Natural killer cell treated with Interleukin-12 subunit alpha and Interleukin-12 subunit beta and Interleukin-15 and Interleukin-18, amount 100 ng/mL, for 72 hours (primary cell): ENCODE measurements at places on chromosomes 12 and 14. TPM values are rescaled to one million over a fixed set of nuclear protein-coding genes. Genes with fewer than 3 reads are reported as not detected.

BAG5 gene
- 29.6 TPM for total RNA-seq

ZC2HC1C gene
- 0.88 TPM for total RNA-seq

RNASE1 gene
- not detected for total RNA-seq

SIRT4 gene
- total RNA-seq = 2.6 TPM

EML5 gene
- total RNA-seq = 4.0 TPM

DHRS2 gene
- 0.57 TPM for total RNA-seq

- no peak for DNase-seq
Measured at GRCh38 chr12:4211372-4211771, 62.2 kb upstream of the CCND2 start.

DNA sequence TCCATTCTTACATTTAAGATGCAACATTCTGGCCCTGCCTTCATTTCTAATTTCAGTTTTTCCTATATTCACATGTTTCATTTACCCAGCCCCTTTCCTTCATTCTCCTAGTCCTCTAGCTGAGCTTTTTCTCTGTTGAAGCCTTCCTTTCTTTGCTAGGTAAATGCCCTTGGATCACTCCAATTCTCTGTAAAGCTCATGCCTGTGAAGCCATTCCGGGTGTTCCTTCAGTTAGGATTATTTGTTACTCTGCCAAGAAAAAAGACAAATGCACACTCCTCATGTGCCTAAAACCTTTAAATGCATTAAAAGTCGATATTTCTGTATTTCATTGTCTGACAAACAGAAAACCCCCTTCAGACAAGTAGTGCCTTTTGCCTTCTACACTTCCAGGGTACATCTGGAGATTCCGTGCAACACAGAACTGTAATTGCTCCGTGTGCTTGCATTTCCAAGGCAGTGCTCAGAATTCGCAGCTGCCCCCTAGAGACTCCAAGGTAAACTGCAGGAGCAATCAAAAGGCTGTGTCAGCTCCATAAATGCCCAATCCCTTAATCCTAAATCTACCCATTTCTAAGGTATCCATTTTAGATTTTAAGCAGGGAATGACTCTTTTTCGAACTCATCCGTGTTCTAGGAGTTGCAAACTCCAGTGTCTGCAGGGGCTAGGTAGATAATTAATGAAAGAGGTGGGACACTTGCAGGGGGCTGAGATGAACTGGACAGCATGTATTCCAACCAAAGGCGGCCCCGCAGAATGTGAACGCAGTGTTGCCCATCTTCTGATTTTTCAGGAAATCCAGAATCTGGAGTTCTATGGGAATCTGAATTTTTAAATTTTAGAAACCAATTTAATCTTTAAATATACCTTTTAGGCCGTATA, 320.2 kb downstream of the GRIN2B start:
- DNase-seq = no peak

GRCh38 chr14:93042968-93043940, 72.5 kb downstream of the ITPK1 start:
- no peak for DNase-seq

DNA sequence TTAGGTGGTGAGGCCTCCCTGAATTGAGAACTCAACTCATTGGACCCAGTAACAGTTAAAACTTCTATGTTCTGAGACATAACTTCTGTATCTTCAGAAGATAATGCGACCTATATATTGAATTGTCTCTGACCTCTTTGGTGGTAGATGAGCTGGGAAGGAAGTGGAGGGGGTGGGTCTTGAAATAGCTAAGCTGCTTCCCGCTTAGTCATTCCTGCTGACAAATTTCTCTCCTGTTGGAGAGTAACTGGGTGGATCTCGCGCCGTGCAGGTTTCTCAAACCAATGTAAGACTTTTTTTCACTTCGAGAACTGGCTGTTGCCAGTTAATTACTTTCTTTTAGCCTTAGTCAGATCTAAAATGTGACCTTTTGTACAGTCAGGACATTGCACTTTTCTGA, 100.8 kb downstream of the PPHLN1 start:
- no peak for DNase-seq

DNA sequence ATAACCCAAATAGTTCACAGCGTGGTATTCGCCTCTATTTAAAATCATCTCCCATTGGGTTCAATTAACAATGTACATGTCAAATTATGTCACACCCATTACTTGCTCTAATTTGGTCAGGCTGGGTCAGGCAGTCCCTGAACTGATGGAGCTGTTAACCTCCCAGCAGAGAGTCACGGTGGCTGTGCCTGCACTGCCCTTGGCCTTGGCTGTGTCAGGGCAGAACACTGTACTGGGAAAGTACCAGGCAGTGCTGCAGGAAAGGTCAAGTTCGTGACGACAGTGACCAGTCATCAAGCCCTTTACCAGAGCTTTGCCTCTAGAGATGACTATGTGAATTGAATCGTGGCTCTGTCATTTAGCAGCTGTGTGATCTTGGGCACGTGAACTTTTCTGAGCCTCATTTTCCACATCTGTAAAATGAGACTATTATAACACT, 100.0 kb downstream of the ARF6 start:
- DNase-seq = peak; percentile 74

DNA sequence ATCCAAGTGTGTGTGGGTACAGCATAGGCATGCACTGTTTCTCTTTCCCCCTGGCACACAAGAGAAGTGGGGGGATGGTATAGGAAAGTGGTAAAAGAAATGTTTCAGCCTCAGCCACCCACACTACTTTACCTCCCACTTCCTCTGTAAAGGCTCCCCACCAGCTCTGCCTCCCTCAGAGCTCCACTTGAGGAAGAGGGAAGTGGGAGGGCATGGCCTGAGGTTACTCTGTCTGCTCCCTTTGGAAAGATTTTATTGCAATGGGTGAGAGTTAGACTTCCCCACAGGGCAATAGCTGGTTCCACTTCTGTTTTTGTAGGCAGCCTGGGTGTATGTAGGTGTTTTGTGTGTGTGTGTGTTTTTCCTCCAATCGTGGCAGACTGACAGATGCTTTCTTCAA, 145.3 kb downstream of the SSPN start:
- DNase-seq = no peak

GRCh38 chr12:1419849-1420371, 174.5 kb downstream of the FBXL14 start:
- no peak for DNase-seq
